G401 (cell line): ENCODE measurements at places on chromosomes 4 and X. TPM values are rescaled to one million over a fixed set of nuclear protein-coding genes. Genes with fewer than 3 reads are reported as not detected.

The RBM46 gene
- not detected in 2 replicates for total RNA-seq

The CLTRN gene
- 0.06 TPM in 1 of 2 replicates, not detected in the other for total RNA-seq

The FGF2 gene
- 30.9 and 47.5 TPM in 2 replicates for total RNA-seq

- no peak for DNase-seq
These were observed 5.8 kb downstream of the MID1IP1 start for GRCh38 chrX:38806875-38807621.

DNA sequence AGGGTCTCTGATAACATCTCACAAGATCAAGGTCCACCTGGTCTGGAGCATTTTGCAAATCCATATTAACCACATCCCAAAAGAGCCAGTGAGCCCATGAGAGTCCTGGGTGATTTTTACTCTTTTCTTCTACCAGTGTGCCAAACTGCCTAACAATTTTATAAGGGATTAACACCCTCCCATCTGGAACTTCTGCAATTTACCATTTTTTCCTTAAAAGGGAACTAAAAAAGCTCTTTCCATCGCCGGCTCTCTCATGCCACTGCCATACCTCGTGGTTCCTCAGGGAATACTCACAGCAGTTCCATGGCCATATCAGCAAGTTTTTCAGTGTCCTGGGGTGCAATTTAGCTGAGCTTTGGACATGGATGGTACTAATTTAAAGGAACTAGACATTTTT, 55.7 kb downstream of the SEPSECS start:
- no peak for DNase-seq

DNA sequence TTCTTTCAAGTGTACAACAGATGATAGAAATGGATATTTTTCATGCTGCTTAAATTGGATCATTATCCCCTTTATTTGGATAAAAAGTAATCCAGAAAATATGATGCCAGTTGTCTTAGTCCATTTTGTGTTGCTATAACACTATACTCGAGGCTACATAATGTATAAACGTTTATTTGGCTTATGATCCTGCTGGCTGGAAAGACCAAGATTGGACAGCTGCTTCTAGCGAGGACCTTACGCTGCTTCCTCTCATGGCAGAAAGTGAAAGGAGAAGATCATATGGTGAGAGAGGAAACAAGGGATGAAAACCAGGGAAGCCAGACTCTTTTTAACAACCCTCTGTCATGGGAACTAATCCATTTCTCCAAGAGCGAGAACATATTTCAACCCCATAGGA, 102.7 kb downstream of the TRAM1L1 start:
- no peak for DNase-seq
